ENCODE measurements at places on chromosomes 12 and 14.

GRCh38 chr14:43872752-43873655 lies 634.1 kb downstream of the FSCB start:
- no peak for DNase-seq

GRCh38 chr12:55931317-55931779 lies 386 bp downstream of the DGKA start:
- no peak for DNase-seq

DNA sequence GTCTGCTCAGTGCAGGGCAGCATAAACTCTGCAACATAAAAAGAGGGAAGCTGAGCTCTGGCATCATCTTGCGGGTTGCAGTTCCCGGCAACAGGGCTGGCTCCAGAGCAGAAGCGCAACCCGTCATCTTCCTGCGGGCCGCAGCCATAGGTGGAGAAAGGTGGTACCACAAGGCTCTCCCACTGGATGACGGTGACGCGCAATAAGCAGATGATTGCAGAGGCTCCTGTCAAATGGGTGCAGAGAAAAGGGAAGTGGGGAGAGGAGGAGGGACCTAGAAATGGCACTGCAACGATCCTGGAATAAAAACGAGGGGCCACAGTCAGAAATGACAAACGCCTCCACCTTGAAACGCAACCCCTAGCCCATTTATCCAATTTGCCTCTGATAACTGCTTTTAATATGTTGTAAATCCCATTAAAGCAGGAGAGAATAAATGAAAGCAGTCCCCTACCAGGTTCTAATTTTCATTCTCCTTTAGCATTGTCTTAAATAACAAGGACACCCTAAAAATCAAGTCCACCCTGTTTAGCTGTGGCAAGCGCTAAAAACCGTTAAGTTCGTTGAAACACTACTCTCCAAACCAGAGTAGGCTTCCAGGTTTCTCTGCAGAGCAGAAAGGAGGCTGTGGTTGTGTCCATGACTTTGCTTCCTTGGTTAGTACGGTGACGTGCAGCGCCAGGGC lies 30.9 kb upstream of the TUBA1C start:
- no peak for DNase-seq

- DNase-seq = no peak
These were observed 13.8 kb upstream of the POC1B start for GRCh38 chr12:89539426-89540223.

GRCh38 chr12:81809113-81809777 lies 50.1 kb upstream of the PPFIA2 start:
- DNase-seq = no peak

- no peak for DNase-seq
These were observed 61.3 kb downstream of the CRADD start for GRCh38 chr12:93738199-93739058.

DNA sequence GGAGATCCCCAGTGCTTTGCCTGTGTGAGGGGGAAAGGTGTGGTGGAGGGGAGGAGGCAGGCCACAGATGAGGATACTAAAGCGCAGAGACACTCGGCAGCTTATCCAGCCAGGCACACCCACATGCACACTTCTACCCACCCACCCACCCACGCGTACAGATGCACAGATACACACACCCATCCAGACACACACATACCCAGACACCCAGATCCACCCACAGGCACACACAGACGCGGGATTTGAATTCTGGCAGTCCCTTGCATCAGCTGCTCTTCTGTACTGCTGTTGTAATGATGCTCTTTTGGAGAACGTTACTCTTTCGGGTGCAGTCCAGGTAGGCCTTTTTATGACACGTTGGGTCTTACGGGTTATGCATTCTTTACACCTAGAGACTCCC lies 55.7 kb upstream of the RD3L start:
- DNase-seq = no peak

Measured in T-helper 2 cell (primary cell).